ENCODE measurements at places on chromosomes 11 and 22.
A peak's percentile ranks its signal among the peaks of the same experiment; 100 is the strongest.

- DNase-seq = no peak
Measured at GRCh38 chr11:85086504-85087284, 540.5 kb downstream of the DLG2 start.

DNA sequence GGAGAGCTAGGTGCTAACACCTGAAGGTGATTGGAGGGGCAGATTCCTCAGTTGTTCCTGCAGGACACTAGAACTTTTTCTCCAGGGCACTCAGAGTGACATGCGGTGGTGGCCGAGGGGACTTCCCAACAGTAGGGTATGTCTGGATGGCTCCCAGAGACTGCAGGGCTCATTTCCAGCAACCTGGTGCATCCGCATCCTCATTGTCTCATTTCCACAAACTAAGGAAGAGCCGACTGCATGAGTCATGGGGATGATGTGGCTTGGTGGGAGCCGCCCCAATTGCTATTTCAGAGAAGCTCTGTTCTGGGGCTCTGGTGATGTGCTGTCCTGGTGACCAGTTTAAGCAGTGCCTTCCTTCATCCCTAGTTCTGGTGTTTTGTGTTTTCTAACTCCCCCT, 2.8 kb upstream of the ROBO4 start:
- DNase-seq = no peak

- DNase-seq = no peak
Measured at GRCh38 chr22:43782448-43782847, 29.7 kb downstream of the EFCAB6 start.

GRCh38 chr22:41280854-41281253, 5.1 kb downstream of the RANGAP1 start:
- no peak for DNase-seq

DNA sequence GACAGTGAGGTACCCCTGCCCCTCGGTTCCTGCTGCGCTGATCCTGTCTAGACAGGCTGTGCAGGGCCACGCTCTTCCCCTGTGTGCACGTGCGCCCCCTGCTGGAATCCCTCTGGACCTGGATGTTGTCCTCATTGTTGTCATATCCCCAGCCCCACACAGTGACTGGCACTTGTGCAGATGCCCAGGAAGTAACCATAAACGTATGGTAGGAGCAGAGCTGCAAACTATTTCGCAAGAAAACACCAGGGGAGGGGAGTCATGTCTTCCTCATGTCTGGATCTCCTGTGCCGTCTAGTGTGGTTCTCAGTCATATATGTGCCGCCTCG, 114.7 kb downstream of the CRYBB2 start:
- peak; percentile 20 for DNase-seq

DNA sequence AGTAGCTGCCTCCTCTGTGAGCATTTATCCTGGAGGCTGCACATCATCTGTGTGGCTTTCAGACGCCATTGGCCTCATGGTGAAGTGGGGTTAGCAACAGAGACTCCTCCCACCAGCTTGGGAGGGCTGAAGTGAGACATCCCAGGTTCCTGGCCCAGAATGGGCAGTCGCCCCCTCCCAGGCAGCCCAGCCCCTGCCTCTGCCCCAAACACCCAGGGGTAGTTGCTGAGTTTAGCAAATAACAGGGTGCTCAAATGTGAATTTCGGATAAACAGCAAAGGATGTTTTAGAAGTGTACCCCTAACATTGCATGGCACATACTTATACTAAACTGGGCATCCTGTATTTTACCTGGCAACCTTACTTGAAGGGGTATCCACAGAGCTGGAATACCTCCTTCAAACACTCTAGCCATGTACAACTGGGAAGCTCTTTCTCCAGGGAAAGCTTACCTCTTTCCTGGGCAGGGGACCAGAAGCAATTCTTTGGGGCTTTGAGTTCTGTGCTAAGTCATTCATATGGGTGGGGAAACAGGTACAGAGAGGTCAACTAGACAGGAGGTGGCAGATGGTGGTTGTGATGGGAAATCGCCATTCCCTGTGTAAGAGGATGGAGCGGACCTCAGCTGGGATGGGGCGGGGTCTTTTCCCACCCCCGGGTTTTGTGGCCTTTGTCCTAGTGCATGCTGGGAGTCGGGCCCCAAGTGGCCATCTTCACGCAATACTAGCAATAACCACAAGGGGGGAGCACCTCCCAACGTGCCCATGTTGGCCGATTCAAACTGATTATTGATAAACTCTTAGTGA, 19.3 kb downstream of the MTFP1 start:
- peak; percentile 28 for DNase-seq

DNA sequence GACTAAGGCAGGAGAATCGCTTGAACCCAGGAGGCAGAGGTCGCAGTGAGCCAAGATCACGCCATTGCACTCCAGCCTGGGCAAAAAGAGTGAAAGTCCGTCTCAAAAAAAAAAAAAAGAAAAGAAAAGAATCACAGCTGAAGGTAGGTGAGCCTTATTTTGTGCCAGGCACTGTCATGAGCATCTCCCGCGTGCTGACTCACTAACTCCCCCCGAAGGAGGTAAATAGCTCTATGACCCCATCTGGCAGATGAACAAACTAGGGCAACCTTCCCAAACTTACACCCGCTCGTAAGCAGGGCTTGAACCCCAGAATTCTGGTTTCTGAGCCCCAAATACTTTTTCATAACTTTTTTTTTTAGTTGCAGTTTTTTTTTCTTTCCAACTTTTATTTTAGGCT, 60.3 kb downstream of the ANO1 start:
- no peak for DNase-seq

DNA sequence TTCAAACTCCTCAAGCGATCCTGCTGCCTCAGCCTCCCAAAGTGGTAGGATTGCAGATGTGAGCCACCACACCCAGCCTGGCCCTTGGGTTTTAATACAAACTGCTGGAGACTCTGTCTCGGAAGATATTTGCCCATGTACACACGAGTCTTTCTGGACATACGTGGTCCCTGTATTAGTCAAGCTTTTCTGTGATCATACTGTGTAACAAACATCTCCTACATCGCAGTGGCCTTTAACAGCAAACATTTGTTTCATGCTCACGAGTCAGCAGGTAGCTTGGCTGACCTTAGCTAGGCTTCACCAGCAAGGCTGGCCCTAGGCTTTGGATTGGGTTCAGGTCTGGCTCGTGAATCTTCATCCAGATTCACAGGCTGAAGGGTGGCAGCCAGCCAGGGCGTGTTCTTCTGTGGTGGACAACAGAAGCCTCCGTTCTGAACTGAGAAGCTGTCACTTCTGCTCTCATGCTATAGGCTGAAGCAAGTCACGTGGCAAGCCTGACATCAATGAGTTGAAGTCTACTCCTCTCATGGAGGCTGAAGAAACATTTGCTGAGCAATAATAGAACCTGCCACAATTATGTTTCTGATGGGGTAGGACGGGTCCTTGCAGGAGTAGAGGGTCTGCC, 8.8 kb downstream of the KIAA1671 start:
- no peak for DNase-seq

DNA sequence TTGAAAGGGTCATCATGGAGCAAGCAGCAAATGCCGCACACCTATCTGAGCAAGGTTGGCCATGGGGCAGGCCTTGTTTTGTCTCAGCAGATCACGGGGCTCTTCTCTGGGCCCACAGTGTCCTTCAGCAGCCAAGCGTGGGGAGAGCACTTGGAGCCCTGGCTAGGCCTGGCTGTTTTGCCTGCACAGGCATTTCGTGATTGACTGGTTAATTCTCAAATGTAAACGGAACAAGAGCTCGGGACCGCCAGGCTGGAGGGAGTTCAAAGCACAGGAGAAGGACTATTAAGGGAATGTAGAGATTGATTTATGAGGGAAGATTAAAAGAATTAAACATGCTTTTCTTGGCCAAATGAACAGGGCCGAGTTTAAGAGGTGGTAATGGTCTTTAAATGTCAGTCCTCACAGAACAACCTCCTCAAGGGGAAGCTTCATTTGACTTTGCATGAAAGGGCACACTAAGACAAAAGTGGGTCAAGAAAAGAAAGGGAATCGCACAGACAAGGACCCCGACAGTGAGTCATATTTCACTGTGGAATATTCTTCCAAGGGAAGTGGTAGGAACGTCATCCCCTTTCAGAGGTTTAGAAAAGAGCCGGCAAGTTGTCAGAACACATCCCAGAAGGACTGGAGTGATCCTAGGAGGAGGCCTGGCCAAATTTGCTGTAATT, 20.7 kb downstream of the SPON1 start:
- no peak for DNase-seq

DNA sequence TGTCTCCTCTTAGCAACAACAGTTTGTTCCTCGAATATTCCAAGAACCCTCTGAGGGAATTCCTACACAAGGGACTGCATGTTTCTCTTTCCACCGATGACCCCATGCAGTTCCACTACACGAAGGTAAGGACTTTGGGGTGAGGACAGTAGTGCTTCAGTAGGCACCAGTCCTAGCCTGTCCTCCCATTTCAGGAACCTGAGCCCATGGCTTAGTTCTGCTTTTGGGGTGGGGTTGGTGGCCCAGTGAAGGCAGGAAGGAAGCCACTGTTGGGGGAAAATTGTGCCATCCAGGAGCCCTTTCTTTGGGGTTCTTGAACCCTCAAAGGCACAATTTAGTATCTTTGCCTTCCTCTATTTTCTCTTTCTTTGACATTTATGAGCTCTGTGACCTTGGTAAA, 38.2 kb downstream of the RNF141 start:
- DNase-seq = no peak

- no peak for DNase-seq
Measured at GRCh38 chr22:40746428-40747220, 67.3 kb downstream of the MCHR1 start.
